ENCODE measurements at places on chromosomes 7 and 10.

DNA sequence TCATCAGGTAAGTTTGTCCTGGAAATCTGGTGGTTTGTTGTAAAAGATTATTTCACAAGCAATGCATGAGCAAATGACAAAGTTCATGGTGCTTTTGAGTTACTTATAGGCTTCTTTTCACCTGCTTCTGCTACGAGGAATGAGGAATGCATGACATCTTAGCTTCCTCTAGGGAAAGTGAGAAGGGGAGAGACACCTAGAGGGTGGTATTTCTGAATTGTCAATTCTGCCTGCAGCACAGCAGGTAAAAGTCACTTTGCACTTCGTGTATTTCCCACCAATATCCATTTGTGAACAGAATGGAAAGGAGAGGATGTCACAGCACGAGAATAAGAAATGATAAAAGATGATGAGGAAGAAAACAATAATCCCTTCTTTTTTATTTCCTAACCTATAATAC lies 153.4 kb upstream of the FEZF1 start:
- no peak for DNase-seq

- DNase-seq = no peak
Observed at GRCh38 chr7:148368562-148368961, 222.0 kb upstream of the C7orf33 start.

DNA sequence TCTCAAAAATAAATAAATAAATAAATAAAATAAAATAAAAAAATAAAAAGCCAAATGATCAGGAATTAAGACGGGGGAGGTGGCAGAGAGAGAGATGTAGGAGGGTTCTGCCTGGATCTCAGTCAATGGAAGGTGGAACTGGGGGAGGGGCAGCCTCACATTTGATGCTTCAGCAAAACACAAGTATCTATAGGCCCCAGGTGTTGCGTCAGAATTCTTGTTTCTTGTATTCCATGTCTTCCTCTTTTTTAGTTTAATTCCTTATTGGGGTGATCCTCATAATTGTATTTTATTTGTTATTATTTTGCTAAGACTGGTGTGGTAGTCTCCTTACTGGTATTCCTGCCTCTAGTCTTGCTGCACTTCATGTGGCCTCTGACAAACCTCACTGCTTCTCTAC lies 41.4 kb upstream of the SMARCD3 start:
- no peak for DNase-seq

- DNase-seq = no peak
Observed at GRCh38 chr7:112105584-112106530, 100.3 kb downstream of the DOCK4 start.

DNA sequence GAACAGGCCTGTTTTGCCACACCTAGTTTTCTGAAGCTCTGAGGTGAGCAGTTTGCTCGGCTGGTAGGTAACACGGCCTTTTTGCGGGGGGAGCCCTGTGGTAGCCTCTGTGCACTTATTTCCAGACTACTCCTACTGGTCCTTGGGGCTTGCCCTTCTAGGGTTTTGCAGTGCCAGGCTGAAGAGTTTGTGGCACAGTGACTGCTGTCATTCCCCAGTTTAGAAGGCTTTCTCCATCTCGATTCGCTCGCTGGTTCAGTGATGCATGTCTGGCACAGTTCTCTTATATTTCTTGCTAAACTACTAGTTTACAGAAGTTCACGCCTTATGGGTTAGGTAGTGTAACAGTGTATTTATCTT lies 711 bp downstream of the KIF20B start:
- DNase-seq = no peak

GRCh38 chr7:55245271-55245723 lies 119.8 kb upstream of the LANCL2 start:
- DNase-seq = no peak

- no peak for DNase-seq
Observed at GRCh38 chr7:90530263-90530662, 60.8 kb downstream of the PTTG1IP2 start.

DNA sequence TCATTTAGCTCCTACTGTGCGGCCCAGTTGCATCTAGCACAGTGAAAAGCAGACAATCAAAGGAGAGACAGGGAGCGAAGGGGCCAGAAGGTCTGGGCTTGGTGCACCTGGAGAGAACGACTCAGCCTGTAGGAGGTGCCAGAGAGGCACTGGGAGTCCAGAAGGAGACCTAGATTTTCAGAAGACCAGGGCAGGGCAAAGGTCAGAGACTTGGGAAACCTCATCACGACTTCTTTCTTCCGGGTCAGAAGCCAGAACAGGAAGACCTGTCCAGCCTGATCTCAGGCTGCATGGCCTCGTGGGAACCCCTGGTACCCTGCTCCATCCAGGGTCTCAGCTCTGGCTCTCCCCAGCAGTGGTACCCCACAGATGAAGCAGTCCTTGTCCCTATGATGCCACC lies 5.2 kb downstream of the AGAP3 start:
- no peak for DNase-seq

GRCh38 chr7:152402384-152403250 lies 33.2 kb downstream of the KMT2C start:
- no peak for DNase-seq

DNA sequence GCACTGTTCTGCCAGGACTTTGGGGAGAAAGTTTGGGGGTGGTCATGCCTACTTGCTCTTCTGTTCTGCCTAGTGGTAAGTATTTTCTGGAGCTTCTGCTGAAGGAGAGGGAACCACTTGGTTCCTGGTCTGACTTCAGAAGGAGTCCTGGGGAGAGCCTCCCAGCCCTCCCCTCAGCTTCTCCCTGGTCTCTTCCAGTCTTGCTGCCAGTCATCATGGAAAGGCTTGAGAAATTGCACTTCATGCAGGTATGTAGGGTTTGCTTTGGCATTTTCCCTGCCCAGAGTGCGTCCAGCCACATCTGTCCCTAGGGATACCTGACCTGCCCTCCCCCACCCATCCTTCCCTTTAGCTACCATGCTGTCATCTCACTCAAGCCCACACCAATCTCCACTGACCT lies 11.1 kb upstream of the WBP1L start:
- DNase-seq = no peak

- DNase-seq = no peak
Observed at GRCh38 chr7:154914308-154914995, 88.5 kb downstream of the PAXIP1 start.

DNA sequence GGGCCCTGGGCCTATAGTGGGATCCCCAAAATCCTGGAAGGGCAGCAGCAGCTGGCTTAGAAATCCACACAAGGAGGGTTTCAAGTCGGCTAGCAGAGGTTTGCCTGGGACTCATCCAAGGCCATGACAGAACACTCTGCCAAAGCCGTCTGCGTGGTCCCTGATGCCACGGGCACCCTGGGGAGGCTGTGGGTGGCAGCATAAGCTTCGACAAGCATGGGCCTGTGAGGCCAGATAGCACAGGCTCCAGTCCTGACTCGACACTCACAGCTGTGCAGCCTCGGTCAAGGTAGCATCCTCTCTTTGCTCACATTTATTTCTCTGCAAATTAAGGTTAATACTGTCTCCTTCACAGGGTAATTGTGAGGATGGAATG lies 138.3 kb downstream of the JCAD start:
- DNase-seq = no peak

- no peak for DNase-seq
Observed at GRCh38 chr10:50931948-50932431, 46.6 kb upstream of the A1CF start.

DNA sequence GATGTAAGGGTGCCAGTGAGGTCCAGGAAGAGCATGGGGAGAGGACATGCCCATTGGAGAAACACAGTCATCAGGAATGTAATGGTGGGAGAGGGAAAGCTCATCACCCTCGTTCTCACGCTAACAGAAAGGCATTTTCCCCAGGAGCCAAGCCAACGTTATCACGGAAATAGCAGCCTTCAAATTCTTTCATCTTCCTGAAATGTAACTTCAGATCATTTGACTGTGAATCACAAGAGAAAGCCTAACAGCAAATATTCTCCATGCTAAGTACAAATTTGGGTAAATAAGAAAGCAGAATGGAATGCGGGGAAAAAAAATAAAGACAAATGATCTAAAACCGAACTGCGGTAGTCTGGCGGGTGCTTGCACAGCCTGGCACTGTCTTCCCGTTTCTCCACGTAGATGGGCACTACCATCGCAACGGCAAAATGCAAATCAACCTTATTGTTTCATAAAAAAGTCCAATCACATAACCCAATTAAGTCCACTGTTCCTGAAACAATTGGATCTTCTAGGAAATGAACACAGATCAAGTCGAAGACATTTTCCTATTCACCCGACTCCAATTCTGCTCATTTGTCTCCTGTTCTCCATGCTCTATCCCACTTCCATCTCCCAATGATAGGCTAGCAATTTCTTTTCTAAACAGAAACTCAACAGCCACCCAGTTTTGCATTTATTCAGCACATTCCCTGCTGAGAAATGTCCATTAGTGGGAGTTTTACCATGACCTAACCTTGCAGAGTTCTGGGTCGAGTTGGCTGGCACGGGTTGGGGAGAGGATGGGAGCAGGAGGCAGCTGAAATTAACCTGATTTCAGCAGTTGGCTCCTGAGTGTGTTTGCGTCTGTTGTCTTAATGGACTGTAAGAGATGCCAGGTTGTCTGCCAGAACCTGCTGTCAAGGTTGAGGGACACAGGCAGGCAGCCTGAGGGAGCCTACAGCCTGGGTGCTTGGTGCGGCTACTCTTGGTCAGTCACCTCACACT lies 74.6 kb upstream of the FRMD4A start:
- no peak for DNase-seq

DNA sequence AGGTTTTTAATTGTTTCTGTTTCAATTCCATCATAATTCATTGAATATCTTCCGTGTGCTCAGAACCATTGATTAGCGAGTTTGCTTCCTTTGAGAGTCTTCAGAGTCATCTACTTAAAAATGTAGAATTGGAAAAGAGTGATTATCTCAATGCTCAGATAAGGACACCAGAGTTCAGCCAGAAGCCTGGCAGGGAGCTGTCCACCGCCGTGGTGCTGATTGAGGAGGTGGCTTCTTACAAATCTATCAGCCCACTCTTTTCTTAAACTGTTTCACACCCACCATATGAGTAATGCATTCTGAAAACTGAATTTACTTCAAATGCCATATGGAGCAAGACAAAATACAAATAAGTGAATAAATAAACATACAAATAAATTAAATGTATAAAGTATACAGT lies 79.3 kb downstream of the INSYN2A start:
- peak; percentile 16 for DNase-seq

Measured in amygdala (tissue), 56 donors.